ENCODE measurements at places on chromosomes 2 and 18.

- DNase-seq, result no peak
Measured at GRCh38 chr2:10717628-10718027, 3.8 kb upstream of the ATP6V1C2 start.

DNA sequence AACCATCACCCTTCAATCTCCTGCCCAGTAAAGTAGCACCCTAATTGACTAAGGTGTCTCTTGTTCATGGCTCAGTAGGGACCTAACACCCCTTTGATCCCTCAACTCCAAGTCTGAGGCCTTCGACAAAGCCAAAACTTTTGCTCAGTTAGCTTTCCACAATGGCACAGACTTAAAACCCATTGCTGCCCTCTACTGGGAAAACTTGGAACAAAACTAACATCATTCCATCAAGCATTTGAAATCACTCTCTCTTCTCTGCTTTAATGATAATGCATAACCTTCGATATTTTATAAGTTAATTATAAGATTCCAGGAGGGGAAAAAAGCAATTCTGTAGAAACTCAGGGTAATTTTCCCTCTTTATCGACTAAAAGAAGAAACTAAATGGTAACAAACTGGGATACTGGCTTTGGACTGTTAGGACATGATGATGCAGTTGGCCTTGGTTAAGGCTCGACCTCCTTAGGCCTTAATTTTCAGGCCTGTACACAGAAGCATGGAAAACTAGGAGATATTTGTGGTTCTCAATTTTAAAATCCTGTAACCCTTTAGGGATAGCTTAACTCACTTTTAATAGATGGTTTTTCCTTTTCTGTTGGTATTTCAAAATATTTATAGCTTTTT is 127.8 kb downstream of the STK39 start:
- DNase-seq, result no peak

DNA sequence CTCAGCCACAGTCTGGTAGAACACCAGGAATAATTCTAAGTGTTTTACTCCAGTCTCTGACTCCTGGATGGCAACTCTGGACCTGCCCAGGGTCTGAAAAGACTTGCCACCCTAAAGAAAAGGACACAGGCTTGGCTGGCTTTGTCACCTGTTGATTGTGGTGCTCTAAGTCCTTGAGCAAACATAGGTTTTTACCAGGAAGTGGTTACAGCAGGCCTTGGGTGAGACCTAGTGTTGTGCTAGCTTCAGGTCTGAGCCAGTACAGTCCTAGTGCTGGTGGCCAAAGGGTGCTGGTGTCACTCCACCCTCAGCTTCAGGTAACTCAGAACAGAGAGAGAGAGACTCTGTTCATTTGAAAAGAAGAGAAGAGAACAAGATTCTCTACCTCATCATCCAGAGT is 1239.4 kb upstream of the CRIM1 start:
- DNase-seq, result no peak

DNA sequence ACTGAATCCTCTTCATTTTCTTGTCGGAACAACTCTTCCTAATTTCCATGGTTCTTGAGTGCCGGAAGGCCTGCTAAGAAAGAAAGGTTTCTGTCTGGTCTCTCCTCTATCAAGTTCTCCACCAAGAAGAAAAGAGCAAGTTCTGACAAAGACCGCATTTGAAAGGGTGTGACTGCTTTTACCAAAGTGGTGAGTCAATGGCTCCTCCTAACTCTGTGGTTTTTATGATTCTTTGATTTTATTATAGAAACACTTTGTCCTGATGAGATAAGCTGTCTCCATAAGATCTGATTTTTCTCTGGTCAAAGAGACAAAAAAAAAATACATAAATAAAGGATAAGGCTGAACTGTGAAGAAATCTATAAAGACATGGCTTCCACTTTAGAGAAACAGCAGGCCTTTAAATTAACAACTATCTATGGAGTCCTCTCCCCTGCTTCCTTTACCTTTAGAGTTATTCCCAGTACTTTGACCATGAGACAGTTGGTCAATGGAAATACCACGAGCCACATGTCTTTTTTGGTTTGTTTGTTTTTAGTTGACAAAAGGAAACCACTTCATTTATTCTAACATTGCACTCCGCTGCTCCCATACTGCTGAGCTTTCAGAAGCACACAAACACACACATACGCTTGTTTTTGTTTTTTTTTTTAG is 67.7 kb downstream of the REL start:
- no peak for DNase-seq

DNA sequence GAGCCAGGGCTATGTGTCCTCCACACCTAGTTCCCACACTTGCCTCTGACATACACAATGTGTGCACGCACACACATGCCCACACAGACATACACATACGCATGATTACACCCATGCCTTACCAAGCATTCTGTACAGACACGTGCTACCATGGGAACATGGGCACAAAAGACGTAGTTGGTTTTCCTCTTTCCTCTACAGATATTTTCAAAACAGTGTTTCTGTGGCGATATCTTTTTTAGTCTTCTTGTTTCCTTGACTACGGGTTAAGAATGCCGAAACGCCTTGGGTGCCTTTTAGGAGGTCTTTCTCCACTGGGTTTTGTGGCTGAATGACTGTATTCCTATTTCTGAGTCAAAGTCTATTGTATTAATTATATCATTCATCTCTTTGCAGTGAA is 75.5 kb upstream of the SPTBN1 start:
- no peak for DNase-seq

GRCh38 chr2:105104208-105104731 is 66.4 kb downstream of the MRPS9 start:
- DNase-seq, result no peak

DNA sequence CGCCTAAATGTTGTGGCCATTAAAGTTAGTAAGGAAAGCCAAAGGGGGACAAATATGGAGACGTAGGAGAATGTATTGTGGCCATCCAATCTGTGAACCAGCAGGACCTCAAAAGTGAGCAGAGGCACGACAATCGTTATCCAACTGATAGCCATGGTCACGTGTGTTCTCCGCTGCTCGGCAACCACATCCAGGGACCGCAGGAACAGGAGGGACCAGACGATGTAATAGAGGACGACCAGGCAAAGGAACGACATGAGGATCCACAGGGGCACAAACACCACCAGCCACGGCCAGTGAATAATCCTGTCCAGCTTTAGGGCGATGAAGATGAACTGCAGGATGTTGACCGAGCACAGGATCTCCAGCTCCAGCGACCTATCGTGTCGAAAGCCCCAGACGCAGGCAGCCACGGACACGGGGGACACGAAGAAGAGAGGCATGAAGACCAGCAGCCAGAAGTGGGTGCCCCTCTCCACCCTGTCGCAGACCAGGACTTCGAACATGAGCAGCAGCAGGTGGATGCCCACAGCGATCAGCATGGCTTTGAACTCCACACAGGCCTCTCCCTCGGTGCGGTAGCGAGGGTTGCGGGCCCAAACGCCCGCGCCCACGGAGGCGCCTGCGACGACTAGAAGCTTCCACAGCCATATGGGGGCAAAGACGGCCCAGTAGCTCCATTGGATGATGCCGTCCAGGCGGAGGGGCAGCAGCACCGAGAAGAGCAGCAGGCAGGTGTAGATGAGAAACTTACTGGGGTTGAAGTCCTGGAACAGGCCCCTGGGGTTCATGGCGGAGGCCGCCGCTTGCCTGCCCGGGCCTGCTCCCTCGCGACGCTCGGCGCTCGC is 790 bp downstream of the TMEM185B start:
- no peak for DNase-seq

DNA sequence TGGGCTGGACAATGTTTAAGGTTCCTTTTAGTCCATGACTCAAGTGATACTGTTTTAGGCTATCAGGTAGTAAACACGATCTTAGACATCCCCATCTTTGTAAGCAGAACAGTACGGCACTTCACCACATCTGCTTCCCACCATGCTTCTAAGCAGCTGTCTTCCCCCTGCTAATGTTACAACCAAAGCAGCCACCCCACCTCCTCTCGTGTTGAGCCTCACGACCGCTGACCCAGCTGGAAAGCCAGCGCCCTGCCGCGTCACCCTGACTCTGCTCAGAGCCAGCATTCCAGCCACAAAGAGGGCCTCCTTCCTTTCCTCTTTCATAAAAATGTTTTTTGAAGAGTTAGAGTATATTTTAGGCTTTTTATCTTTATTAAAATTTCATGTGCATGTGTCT is 9.4 kb downstream of the MTERF4 start:
- DNase-seq, result no peak

DNA sequence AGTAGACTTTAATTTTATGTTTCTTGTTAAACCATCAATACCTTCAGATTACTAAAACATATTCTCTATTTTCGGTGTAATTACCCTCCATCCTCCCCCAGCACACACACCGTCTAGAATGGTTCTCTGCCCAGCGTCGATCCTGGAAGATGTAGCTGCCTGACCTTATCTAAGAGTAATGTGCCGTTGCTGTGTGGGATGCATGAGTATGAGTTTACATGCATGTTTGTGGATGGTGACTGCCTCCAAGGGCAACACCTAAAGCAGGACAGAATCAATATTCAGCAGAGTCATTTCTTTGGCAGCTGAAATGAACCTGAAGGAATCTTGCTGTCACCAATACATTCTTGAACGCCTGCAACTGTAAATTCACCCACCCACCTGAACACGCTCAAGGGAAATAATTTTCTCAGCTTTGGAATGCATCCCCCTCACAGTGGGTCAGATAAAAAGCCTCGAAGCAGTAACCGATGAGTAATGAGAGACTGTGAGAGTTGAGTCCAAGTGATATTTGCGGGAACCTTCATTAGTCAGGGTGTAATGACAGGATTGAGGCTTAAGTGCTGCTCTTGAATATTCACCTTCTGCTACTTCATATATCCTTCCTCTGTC is 155.8 kb upstream of the RND3 start:
- DNase-seq, result no peak

GRCh38 chr2:186748354-186748753 is 54.5 kb downstream of the FAM171B start:
- no peak for DNase-seq

DNA sequence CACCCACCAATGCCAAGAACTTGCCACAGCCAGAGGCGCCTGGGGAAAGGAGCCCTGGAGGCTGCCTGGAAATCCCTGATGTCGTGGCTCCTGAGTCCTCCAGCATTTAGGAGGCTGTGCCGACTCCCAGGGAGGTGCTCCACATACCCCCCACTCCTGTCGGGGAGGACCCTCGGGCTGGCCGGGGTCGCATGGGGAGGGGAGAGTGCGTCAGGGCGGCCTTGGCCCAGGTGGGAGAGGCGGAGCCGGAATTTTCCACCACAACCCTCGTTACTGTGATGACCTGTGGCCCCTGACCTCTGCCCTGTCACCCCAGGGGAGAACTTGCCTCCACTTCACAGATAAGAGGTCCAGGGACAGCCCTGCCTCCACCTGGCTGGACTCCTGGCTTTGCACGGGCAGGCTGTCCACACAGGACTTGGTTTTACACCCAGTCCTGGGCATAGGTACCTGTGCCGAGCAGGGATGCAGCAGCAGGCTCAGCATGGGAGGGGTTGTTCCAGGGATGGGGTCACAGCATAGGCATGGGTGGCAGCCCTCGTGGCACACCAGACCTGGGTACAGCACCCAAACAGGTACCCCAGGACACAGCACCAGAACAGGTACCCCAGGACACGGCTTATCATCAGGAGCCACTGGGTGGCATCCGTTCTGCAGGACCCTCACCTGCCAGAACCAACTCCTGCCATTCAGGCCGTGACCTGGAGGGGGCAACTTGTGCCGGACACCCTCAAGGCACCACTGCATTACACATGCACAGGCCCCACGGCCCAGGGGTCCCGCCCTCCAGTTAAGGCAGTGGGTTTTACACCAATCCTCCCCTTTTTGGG is 12.3 kb upstream of the AGXT start:
- no peak for DNase-seq

Measured in activated CD4-positive, alpha-beta T cell treated with anti-CD3 and anti-CD28 coated beads for 1 hour (primary cell).